ENCODE measurements at places on chromosomes 7 and 10. TPM values are rescaled to one million over a fixed set of nuclear protein-coding genes. Genes with fewer than 3 reads are reported as not detected.

PHF14 gene
- 19.4 TPM for total RNA-seq

PNLIPRP1 gene
- not detected for total RNA-seq

ARHGEF35 gene
- total RNA-seq = 0.55 TPM

SPDYE9 gene
- not detected for total RNA-seq

HHEX gene
- total RNA-seq = 13.9 TPM

MDFIC gene
- 17.3 TPM for total RNA-seq

TMEM229A gene
- total RNA-seq = not detected

GNGT1 gene
- not detected for total RNA-seq

INSYN2A gene
- total RNA-seq = 1.6 TPM
